Hippocampal formation (tissue), 2 donors: ENCODE measurements at places on chromosomes 11 and 22.

DNA sequence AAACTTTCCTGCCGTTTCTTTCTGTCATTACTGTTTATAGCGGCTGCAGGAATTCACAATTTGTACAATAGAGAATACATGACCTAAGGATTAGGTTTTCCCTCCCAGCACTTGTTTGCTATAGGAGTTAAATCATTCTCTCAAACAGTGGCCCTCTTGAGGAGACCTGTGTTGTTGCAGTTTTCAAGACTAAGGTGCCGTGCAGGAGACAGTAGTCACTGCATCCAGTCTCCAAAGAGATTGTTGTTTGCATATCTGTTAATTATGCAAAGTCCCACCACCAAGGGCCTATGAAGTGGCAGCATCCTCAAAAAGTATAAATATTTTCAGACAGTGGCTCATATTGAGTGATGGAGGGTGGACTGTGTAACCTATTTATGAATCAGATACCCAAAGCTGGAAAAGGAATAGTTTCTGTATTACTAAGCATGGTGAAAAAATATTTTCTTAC lies 2.3 kb downstream of the PRSS23 start:
- DNase-seq, result no peak

GRCh38 chr11:109308551-109308950 lies 113.4 kb upstream of the C11orf87 start:
- DNase-seq, result no peak

- no peak for DNase-seq
Measured at GRCh38 chr11:617199-617911, 1.6 kb upstream of the IRF7 start.

GRCh38 chr11:1206391-1207271 lies 16.2 kb upstream of the MUC5B start:
- no peak for DNase-seq

- no peak for DNase-seq
Measured at GRCh38 chr22:19066531-19067271, 55.5 kb downstream of the DGCR2 start.

- DNase-seq, result no peak
Measured at GRCh38 chr11:32312206-32312817, 123.0 kb downstream of the WT1 start.

DNA sequence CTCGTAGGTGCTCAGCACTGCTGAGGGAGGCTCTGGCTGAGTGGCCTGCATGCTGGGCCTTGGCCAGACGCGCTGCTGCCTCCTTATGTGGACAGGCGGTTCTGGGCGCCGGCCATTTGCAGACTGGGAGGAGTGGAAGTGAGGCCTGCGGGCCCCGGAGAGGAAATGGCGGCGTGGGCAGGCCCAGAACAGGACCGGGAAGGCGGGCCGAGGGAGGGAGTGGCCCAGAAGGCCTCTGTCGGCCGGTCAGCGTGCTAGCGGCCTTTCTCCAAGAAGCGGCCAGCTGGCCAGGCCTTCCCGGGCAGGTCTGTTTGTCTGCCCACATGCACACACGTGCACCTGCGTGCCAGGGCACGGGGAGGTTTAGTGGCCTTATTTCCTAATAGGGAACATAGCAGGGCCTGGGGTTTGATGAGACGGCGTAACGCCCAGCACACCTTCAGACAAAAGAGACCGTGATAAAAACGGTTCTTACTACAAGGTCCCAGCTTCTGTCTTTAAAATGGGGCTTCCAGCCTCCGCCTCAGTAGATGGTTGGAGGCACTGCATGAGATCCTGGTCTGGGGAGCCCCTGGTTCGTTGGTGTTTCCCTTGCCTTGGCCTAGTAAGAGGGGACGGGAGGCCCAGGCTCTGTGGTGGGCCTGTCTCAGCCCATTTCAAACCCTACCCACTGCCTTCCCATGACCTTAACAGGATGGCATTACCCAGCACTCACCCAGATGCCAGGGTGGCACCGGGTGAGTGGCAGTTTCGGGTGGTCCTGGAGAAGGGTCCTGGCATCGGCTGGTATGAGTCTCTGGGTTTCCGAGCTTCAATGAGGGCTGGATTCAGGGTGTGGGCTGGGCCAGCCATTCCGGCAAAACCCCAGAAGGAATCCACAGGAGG lies 65.1 kb upstream of the PPARA start:
- peak; percentile 75 for DNase-seq

DNA sequence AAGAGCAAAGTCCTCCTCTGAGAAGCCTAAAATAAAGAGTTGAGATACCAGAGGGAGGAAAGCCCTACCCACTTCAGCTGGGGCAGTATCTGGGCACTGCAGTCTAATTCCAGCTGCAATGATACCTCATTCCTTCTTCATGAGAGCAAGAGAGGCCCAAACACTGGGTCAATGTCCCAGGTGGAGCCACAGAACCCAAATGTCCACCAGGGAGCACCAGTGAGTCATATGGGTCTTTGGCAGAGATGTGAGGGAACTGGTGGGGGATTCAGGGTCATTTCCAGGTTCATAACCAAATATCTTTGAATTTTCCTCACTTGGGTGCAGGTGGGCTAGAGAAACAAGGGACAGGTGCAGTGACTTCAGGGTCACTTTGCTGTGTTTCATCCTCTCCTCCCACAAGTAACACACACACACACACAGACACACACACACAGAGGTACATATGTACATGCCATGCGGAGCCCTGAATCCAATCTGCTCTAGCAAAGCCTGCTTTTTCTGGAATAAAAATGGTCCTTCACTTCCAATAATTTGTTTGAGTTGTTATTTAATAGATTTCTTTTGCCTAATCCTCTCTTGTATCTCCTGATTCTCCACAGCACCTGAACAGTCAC lies 585.4 kb downstream of the SOX6 start:
- DNase-seq, result no peak

GRCh38 chr11:65595131-65595530 lies 469 bp downstream of the KCNK7 start:
- DNase-seq, result no peak

GRCh38 chr11:98600786-98601773 lies 419.7 kb upstream of the CNTN5 start:
- DNase-seq, result no peak

GRCh38 chr11:44475114-44475686 lies 90.3 kb upstream of the CD82 start:
- DNase-seq, result no peak

- no peak for DNase-seq
Measured at GRCh38 chr11:92130421-92130831, 94.2 kb upstream of the FAT3 start.

DNA sequence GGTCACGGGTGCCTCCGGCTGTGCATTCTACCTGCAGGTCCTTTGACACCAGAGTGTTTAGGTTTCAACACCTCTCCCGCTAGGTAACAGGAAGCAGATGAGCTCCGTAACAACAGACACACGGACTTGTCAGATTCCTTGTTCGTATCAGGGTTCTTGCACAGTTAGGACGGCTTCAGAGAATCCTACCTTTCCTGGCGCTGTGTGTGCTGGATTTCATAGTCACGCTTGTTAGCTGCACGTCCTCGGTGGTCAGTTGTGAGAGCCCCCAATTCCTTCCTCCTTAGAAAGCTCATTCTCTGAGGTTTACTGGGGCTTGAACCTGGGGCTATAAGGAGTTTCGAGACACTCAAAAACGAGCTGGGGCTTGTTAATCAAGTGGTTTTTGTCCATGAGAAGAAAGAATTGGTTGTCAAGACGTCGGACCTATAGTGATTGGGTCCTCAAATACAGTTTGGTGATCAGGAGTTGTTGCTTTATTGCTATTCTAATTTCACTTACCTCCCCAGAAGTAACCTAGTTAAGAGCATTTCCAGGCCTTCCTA lies 664 bp downstream of the DDB2 start:
- DNase-seq, result no peak

DNA sequence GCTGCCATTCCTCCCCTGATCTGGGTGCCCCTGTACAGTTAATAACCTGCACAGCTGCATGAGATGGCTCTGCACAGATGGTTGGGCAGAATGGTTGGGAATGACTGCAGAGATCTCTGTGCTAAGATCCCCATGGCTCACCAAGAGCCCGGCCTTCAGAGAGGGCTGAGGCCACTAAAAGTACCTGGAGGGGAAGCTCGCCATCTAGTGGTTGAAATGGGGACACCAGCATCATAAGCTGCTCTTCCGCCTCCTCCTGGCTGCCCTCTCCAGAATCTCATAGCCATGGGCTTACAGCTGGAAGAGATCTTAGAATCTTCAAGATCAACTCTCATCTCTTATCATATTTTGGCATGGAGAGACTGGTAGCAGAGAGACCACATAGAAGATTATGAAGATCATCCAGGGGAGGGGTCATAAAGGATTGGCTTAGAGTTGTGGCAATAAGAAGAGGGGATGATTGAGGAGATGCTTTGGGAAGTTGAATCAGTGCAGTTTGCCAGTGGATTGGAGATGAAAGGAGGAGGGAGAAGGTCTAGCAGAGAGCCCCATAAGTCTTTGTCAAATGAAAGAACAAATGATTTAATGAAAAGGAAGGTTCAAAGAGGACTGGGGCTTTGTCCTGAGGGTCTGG lies 22.0 kb upstream of the TLCD5 start:
- DNase-seq, result peak; percentile 7

DNA sequence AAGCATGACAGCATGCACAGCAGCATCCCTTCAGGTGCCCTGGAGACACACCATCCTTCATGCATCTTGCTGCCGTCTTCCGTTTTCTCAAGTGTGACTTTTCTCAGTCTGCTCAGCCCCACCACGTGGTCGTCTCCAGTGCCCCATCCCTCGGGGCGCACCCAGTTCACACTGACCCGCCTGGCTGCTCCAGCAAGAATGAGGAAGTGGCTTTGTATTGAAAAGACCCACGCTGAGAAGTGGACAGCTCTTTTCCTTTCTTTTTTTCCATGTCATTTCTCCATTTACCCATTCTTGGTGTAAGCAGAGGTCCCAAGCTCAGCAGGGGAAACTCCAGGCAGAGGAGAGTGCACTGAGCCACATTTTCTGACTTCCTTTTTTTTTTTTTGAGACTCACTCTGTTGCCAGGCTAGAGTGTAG lies 14.5 kb downstream of the SERPINH1 start:
- no peak for DNase-seq

DNA sequence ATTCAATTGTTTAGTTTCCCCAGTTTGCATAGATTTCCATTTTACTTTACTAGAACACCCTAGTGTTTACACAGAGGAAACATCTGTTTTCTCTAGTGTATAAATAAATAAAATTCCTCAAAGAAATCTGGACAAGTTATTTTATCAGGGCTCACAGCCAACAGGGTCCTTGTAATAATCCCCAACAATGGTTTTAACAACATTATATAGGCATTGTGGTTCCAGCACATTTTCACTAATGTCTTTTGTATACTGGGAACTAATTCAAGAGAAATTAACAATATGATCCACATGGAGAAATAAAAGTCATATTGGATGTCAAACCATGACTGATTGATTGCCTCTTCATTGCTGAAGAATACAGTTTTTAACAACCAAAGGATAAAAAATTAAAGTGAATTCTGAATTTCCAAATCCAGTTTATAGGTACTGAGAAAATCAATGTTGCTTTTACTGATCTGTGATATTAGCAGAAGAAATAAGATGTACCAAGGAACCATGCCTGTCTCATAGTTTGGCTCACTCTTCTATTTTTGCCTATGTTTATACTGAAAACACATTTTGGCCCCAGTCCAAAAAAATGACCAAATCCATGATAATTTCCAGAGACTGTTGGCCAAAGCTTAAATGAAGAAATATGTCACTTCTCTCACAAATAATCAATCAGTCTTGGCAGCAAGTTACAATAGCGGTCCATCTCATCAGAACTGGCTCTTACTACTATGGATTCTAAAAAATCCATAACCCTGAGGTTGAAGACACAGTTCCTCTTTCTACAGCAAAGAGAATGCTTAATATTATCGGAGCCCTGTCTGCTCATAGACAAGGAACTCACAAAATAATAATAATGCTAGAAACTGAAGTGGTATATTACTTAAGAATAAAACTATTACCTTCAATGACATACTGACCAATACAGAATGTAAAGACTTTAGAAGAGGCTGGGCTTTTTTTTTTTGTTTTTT lies 1.4 kb upstream of the MS4A13 start:
- no peak for DNase-seq

DNA sequence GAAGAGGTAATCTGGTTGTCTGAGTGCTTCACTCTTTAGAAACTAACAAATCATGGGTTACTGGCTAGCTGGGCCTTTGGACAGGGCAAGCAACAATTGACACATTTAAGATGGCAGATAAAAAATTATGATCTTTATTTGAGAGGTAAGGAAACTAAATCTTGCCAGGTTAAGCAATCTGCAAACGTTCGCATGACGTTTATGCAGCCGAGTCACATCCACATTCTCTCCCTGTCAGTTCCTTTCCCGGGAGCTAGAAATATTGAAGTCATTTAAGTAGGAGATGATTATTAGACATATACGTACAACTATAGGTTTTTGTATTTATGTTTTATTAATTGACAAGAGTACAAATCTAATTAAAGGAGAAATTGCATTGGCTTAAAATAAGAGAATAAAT lies 57.4 kb upstream of the RCN1 start:
- DNase-seq, result no peak

DNA sequence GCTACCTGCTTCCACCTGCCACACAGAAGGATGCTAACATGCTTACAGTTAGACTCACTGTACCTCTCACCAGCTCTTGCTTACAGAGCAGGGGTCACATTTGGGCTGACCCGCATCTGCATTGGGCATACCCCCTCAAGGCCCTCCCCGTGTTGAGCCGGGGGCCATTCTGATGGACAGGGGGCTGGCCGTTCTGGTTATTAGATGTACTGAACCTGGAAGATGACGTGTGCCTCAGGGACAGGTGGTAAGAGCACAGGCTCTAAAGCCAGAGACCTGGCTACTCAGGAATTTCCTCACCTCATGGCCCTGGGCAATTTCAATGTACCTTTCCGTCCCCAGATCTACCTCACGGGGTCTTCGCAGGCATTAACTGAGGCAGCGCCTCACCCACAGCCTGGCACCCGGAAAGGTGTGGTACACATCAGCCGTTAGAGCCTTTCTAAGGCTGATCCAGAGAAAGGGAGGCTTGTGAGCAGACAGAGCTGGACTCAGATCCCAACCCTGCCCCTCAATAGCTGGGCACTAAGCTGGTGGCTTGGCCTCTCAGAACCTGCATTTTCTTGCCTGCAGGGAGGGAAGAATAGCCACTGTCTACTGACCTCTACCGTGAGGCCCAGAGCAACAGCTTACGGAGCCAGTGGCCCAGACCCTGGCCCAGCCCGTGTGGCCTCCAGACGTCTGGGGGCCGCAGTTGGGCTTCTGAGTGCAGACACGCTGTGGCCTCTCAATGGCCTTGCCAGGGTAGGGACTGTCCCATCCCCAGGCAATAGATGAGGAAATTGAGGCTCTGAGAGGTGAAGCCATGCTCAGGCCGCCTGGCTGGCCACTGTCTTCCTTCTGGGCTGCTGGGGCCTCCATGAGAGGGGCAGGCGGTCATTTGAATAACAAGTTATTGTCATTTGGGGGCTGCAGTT lies 100.6 kb downstream of the MORC2 start:
- DNase-seq, result no peak
